ENCODE measurements at places on chromosomes 16 and 17.

DNA sequence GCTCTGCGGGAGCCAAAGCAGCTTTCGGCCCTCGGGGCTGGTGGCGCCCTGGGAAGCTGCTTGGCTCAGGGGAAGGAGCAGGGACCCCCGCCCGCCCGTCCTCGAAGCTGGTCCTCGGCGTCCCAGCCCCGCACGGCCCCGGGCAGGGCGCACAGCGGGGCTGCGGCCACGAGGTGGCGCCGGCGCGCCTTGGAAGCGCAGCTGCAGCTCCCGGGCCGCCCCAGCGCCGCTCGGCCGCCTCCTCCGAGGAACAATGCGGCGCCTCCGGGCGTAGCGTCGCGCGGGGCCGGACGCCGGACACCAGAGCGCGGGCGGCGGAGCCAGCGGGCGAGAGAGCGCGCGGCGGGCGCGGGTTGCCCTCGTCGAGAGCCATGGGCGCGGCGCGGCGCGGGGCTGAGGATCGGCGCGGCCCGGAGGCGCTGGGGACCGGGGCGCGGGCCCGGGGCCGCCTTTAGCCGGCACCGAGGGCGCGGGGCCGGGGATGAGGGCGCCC is at the start of gene MGAT5B:
Gene MGAT5B, plus strand, starts transcription at position 229 of the 493 bp plus-strand sequence. CDS start 626 bp downstream, outside the sequence.
- peak; percentile 74 for DNase-seq

DNA sequence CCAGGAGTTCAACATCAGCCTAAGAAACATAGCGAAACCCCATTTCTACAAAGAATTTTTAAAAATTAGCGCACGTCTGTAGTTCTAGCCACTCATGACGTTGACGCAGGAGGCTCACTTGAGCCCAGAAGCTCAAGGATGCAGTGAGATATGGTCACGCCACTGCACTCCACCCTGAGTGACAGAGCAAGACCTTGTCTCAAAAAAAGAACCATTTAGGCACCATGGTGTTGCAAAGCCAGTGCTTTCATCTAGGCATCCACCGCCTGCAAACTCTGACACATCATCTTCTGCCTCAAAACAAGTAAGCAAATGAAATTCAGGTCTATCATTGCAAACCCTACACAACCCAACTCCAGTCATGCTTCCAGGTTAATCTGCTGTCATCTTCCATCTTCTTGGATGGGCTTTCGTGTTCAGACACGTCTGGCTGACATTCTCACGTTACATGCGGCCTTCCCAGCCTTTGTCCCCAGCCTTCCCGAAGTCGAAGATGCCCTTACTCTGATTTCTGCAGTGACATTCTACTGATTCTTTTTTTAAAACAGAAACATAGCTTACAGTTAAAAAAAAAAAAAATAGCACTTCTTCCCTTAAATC is 8.9 kb downstream of the ANKRD11 start:
- no peak for DNase-seq

DNA sequence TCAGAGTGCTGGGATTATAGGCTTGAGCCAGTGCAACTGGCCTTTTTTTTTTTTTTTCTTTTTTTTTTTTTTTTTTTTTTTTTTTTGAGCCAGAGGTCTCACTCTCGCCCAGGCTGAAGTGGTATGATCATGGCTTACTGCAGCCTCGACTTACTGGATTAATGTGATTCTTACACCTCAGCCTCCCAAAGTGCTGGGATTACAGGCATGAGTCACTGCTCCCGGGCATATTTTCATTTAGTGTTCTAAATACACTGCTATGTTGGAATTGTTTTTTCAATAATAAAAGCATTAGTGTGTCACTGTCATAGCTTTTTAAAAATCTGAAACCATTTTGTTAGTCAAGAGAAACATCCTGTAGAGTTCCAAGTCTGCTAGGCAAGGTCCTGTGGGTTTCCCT is 40.3 kb downstream of the NDE1 start:
- no peak for DNase-seq

- DNase-seq, result no peak
Observed at GRCh38 chr17:80117491-80118401, 16.4 kb downstream of the GAA start.

DNA sequence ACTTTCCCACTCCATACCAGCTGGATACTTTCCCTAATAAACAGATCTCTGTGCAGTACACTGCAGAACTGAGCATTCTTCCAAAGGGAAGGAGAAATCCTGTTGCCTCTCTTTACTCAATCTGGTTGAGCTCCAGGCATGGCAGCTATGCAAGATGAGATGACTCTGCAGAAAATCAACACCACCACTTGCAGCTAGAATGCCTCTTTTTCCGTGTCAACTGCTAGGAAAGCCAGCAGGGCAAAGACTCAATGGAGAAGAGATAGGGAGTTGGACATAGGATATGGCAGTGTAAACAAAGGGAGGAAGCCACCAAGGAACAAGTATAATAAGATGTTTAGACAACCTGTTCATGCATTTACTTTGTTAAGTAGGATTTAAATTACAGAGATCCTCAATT is 40.4 kb upstream of the CORO6 start:
- no peak for DNase-seq

GRCh38 chr16:24007391-24007790 is 171.6 kb downstream of the PRKCB start:
- DNase-seq, result no peak

GRCh38 chr17:47254403-47254943 is 846 bp downstream of the ITGB3 start:
- no peak for DNase-seq

DNA sequence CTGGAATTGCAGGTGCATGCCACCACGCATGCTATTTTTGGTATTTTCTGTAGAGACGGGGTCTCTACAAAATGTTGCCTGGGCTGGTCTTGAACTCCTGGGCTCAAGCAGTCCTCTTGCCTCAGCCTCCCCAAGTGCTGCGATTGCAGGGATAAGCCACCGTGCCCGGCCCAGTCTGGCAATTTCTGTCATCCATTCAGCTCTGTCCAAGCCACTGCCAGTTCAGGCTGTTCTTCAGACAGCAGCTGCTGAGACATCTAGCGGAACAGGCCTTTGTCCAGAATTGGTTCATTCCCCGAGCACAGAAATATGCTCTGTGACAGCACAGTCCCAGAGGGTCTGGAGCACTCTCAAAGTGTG is 5.4 kb downstream of the SLC47A1 start:
- DNase-seq, result no peak

- no peak for DNase-seq
Observed at GRCh38 chr16:62701426-62701825, 665.2 kb upstream of the CDH8 start.

DNA sequence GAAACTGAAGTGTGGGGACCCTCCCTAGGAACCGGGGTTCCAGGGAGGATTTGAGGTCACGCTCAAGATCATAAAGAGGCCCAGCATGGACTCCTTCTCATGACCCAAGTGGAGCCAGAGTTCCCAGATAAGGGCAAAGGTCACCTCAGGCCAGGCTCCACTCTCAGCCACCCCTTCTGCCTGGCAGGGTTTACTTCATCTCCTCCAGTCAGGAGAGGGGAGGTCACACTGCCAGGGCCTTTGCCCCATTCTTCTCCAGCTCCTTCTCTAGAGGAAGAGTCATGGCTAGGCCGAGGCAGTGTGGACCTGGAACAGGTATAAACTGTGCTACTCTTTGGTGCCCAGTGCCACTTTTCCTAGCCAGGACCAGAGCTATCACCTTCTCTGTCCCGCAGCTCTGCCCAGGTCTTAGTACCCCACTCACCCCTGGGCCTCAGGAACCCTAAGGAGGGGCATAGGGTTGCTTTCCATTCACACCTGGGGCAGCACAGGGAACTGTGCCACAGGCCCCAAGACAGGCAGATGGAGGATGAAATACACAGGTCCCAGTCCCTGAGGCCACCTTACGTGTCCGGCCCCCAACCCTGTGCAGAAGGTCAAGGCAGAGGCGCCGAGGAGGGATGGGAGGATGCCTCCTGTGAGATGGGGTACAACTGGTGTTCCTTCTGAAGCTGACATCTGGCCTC is 879 bp upstream of the ACSF2 start:
- no peak for DNase-seq

DNA sequence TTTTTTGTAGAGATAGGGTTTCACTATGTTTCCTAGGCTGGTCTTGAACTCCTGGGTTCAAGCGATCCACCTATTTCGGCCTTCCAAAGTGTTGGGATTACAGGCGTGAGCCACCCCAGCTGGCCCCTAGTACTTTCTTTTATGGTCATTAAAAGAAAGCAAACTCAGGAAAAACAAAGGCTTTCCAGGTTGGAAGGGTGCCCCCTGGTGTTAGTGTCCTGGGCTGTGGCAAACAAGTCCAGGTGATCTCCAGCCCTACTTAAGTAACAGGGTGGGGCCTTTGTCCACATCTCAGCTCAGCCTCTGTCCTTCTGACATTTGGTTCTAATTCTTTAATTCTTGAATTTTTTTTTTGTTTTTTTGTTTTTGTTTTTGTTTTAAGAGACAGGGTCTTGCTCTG is 6.9 kb downstream of the IGFBP4 start:
- peak; percentile 18 for DNase-seq

GRCh38 chr17:29591737-29592608 is 959 bp upstream of the ANKRD13B start:
- peak; percentile 87 for DNase-seq

GRCh38 chr17:39365872-39366271 is 35.6 kb downstream of the FBXL20 start:
- no peak for DNase-seq

- no peak for DNase-seq
Observed at GRCh38 chr16:10081201-10081940, 100.9 kb downstream of the GRIN2A start.

GRCh38 chr17:38320482-38320881 is 23.3 kb downstream of the GPR179 start:
- no peak for DNase-seq

GRCh38 chr16:69321080-69321479 is 9.3 kb downstream of the PDF start:
- no peak for DNase-seq

DNA sequence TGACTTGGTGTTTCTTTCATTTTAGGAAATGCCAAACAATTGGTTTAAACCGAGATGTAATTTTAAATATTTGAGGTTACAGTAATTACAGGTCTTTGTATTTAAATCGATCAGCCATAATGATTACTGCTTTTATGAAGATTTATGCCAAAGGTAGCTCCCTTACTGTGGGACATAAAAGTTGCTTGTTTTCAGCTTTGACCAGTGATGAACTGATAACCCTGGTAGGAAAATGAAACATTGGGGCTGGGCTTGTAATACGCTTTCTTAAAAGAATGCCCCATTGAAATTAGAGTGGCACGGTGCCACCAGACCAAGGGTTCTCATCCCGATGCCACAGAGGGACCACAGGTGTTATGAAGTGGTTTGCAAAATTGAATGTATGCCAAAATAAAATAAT is 7.3 kb downstream of the TNRC6A start:
- DNase-seq, result no peak

DNA sequence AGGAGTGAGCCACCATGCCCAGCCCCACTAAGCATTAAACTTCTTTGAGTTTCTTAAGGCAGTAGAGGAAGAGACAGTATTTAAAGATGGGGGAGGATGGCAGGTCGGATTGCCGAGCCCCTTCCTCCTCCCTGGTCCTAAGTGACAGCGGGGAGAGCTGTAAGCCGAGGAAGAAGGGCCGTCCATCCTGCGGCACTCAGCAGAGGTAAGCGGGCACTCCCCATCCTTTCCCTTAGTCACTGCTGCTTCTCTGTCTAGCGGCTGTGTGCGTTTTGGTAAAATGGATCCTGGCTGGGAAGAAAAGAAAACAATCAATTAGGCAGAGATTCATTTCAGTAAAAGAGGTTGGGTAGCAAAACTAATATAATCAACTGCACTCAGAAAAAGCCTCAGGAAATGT is 13.9 kb downstream of the DNAAF1 start:
- DNase-seq, result no peak

- DNase-seq, result no peak
Observed at GRCh38 chr17:40675905-40676304, 10.9 kb upstream of the KRT222 start.

GRCh38 chr17:67470163-67470562 is 93.1 kb downstream of the PITPNC1 start:
- DNase-seq, result no peak

DNA sequence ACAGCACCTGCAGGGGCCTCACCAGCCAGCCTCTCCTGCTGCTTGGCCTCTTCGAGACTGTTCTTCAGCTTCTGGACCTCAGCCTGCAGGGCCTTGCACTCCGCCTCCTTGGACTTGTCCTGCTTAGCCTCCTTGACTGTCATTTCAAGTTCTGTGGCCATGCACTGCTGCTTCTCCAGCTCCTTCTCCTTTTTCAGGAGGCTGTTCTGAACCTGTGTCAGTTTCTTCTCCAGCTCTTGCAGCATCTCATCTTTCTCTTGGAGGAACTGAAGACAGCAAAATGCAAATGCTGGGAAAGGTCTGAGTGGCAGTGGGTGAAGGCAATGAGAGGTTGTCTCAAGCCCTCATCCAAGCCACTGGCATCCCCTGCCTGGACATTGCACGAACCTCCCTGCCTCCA is 39.1 kb downstream of the DHX38 start:
- DNase-seq, result no peak

DNA sequence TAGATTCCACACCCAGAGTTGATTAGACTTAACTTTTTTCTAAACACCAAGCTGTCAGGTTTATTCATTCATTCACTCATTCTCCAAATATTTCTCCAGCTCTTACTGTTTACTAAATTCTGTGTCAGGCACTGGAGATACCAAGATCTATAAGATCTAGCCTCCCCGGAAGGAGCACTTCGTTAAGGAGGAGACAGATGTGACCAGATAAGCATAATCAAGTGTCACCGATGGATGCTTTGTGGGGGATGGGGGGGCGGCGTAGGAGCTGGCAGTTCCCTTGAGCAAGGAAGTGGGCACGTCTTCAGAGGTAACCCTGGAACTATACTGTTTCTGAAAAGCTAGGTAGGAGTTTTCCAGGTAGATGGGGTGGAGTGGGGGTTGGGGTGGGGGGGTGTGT is 3.8 kb upstream of the RPL26 start:
- no peak for DNase-seq

GRCh38 chr17:73489333-73489732 is 154.9 kb downstream of the SDK2 start:
- no peak for DNase-seq

DNA sequence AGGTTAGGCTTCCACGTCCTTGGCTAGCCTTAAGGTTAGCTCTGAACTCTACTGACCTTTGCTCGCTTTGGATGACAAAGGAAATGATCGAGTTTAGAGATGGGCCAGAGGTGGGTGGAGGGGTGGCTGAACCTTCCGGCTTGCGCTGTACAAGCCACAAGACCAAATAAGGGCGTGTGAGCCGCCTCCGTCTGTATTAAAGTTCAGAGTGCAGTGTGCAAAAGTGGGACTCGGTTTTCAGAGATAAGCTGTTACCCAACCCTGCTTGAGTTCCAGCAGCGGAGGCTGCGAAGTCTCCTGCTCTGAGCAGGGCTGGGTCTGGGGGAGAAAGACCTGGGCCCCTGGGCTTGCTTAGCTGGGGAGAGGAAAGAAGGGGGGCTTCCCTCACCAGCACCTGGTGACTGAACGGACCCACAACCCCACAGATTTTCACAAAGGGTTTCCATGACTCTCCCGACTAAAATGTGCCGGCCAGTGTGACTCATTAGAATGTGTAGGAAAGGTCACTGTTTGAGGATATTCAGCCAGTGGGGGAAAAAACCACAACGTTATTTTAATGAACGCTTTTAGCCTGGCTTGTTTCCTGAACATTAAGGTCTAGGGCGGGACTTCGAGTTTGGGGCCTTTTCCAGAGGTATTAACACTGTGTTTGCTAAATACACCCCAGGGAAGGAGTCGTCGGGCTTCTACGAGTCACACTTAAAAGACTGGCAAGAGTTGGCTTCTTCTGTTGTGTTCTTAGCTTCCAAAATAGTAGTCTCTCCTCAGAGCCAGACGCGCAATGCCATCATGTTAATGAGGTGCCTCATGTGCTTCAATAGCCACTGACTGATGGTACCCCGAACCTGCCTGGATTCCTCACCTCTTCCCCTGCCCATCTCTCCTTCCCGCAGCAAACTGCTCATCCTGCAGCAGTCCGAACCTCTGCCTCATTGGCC is 67.0 kb downstream of the CENPV start:
- peak; percentile 71 for DNase-seq

All from stimulated activated CD4-positive, alpha-beta T cell treated with anti-CD3 and anti-CD28 coated beads, Interleukin-12 subunit alpha, Interleukin-12 subunit beta, amount 100 ng/mL, for 48 hours (primary cell).